Activated CD4-positive, alpha-beta T cell treated with anti-CD3 and anti-CD28 coated beads, Interleukin-2, amount 10 ng/mL, durations not matched to agents 7 days and 5 days (primary cell): ENCODE measurements at places on chromosomes 16 and 17.

DNA sequence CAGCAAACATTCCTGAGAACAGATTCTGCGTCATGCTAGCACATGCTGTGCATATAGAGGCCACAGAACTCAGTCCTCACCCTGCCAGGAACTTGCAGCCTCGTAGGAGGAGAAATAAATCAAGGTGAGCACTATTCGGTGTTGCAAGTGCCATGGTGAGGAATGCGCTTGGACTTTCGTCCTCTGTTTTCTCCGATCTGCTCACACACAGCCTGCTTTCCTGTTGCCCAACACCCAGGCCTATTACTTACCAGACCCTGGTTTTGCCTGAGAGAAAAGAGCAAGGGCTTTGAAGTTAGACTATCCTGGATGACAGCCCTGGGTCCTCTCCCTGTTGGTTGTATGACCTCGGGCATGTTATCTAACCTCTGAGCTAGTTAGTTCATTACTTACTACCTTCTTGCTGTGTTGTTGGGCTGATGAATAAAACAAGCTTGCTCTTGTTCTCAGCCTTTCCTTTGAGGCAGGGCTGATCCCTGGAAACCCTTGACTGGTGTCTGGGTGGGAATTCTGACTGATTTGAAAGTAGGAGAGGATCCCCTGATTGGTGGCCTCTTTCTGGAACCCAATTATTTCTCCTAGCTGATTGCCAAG, 2.9 kb downstream of the ACSF2 start:
- DNase-seq = no peak

DNA sequence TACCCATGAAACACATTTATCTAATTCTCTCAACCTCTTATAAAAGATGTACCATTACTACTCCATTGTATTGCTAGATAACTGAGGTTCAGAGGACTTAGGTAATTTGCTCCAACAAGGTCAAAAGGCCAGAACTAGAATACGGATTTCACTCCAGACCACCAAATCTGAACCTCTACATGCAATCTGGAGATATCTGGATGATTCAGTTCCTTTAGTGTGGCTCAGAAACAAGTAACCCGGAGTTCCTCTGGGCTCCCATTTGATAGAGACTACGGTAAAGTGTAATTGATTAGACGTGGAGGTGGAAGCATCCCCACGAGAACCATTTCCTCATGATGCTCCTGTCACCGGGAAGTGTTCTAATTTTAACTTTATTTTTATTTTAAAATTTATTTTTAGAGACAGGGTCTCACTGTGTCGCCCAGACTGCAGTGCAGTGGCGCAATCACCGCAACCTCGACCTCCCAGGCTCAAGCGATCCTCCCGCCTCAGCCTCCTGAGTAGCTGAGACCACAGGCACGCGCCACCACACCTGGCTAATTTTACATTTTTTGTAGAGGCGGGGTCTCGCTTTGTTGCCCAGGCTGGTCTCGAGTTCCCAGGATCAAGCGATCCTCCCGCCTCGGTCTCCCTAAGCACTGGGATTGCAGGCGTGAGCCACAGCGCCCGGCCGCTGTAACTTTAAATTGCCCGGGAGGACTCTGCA, 608 bp upstream of the COX10 start:
- DNase-seq = no peak

DNA sequence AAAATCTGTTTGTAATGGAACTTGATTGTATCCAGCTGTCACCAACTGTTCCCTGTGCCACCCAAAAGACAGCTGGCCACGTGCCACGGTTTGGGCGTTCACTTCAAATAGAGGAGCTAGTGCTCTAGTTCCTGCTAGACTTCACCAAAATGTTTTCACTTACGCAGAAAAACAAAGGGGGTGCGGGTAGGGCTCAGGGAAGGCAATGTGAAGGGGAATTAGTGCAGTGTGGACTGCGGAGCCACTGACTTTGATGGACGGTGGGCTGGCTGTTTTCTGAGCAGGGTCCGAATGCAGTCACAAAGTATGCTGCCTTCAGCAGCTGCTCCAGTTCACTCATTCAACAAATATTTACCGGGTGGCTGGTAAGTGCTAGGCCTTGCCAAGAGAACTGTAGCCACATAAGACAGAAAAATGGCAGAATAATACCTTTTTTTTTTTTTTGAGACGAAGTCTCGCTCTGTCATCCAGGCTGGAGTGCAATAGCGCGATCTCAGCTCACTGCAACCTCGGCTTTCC, 7.6 kb upstream of the CYTH1 start:
- peak; percentile 68 for DNase-seq

- no peak for DNase-seq
Observed at GRCh38 chr17:73896966-73897365, 252.7 kb upstream of the SDK2 start.

- no peak for DNase-seq
Observed at GRCh38 chr16:13921328-13921727, 1.4 kb downstream of the ERCC4 start.

GRCh38 chr16:25951999-25952398, 260.2 kb downstream of the HS3ST4 start:
- no peak for DNase-seq

- no peak for DNase-seq
Observed at GRCh38 chr16:3591436-3591803, 14.2 kb upstream of the NLRC3 start.

GRCh38 chr17:10683853-10684252, 13.5 kb downstream of the SCO1 start:
- DNase-seq = no peak

DNA sequence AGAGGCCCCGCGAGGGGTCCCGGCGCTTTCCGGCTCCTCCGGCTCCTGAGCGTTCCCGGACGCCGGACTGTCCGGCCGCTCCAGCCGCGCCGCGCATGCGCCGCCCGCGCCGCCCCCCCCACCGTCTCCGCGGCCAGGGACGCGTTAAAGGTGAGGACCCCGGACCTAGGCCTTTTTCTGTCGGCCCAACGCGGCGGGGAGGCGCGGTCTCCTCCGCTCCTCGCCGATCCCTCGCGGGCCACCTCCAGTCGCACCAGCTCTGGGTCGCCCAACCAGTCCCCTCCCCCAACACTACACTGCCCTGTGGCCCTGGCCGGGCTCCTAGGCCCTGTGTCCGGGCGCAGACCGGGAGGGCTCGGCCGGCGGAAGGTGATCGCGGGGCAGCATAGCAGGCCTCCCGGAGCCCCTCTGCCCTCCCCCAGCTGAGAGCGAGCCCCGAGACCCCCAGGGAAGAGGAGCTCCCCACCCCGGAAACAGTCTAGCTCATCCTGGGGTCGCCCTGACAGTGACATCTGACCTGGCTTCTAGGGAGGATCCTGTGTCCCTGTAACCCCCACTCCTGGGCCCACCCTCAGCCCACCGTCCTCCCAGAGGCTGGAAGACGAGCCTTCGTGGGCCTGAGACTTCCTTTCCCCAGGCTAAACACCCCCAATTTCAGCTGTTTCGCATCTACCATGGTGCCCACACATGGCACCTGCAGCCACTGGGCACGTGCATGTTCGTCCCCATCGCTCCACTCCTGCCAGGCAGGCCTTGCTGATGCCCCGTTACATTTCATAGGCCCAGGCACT, 14.7 kb upstream of the BCAR1 start:
- DNase-seq = no peak

- DNase-seq = no peak
Observed at GRCh38 chr17:72665852-72666851, 426.3 kb downstream of the SLC39A11 start.

GRCh38 chr17:42855048-42855596, 4.1 kb downstream of the AOC3 start:
- no peak for DNase-seq

- DNase-seq = no peak
Observed at GRCh38 chr17:64406321-64407200, 15.9 kb upstream of the PECAM1 start.

DNA sequence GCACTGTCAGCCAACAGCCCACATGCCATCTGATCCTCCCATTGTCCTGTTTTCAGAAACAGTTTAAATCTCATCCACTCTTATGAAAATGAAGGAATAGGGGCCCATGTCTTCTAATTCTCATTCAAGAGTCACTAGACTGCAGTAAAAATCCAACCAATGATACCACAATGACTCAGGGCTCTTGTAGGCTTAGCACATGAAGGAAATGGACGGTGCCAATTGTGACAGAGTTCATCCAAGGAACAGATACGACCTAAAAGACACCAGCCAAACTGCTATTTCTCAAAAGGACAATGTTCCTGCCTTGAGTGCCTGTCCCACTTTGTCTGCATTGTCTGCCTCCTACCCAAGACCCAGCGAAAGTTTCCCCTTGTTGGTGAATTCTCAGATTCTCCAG, 204.8 kb upstream of the COX10 start:
- no peak for DNase-seq

- DNase-seq = no peak
Observed at GRCh38 chr17:77635176-77635575, 323.3 kb upstream of the TNRC6C start.

GRCh38 chr16:20940871-20941635, 40.5 kb downstream of the LYRM1 start:
- no peak for DNase-seq

- no peak for DNase-seq
Observed at GRCh38 chr16:61564716-61565115, 471.5 kb downstream of the CDH8 start.

GRCh38 chr16:29312835-29313558, 93.5 kb downstream of the NPIPB11 start:
- DNase-seq = no peak

DNA sequence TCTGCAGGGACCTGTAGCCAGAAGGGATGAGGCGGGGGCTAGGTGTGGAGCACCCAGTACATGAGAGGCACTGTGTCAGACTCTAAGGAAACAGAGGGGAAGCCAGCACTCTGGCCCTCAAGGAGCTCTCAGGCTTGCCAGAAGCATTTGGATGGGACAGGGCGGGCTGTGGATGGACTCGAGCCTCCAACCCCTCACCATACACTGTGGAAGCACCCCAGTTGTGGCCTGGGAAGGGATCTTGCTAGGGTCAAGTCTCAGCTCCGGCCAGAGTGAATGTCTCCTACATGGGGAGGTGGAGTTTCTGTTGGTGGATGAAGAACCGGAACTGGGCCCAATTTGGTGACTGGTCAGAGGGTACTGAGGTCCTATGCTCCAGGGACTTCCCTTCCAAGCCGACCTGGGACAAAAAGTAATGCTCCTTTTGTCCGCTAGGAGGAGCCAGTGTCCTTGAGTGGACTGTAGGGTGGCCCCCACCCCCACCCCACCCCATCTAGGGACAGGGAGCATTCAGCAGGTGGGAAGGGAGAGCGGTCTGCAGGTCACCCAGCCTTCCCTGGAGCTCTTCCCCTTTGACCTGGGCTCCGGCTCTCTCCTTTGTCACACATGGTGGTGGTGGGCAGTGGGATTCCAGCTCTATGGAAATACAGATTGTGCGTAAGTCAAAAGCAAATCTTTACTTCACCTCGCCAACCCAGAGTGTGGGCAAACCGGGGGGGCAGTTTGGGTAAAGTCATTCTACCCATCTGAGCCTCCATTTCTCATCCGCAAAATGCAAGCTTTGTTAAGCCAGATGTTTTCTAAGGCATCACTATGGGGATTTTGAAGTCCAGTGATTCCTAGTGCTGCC, 20.4 kb upstream of the PHB1 start:
- DNase-seq = peak; percentile 51

DNA sequence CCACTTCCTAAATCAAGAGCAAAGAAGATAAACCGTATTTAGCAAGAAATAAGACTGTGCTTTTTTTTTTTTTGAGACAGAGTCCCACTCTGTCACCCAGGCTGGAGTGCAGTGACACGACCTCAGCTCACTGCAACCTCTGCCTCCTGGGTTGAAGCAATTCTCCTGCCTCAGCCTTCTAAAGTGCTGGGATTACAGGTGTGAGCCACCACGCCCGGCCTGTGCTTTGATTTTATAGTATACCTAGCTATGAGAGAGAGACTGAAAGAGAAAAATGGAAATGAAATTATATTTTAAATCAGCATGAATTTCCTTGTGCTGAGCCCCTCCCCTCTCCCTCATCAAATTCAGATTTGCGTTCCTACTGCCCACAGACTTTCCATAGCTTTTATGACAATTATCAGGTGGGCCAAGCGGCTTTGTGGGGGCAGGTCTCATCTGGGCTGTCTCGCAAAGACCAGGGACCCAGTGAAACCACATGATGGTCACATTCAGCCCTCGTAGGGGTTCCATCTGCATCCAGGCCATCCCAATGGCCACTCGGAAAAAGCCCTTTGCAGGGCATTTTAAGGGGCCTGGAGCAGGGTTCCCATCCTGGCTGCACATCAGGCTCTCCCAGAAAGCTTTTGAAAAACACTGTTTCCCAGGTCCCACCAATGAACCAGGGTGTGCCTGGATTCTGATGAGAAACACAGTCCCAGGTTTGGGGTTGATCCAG, 8.5 kb downstream of the CACNG1 start:
- DNase-seq = no peak

DNA sequence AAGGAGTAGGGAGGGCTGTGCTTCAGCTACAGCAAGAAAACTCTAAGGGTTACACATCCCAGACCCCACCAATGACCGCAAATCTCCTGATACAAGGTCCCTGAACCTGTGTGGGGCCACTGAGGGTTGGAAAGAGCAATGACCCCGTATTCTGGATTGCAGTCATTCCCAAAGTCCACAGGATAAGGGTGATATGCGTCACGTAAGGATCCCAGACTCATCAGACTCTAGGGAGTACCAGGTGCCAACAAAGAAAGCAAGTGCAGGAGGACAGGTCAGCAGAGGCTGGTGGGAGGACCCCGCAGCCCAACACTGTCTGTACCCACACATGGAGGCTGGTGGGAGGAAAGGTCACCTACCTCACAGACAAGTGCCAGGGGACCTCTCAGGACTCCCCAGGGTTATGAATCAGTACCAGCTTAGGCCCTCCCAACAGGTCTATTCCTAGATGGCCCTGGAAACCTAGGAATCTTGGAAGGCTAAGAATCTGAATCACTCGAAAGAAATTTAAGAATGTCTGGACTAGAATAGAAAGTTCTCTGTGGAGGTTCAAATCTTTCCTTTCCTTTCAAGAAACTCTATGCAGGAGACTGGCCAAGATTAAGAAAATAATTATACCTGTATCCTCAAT, 16.2 kb downstream of the PITPNA start:
- no peak for DNase-seq

DNA sequence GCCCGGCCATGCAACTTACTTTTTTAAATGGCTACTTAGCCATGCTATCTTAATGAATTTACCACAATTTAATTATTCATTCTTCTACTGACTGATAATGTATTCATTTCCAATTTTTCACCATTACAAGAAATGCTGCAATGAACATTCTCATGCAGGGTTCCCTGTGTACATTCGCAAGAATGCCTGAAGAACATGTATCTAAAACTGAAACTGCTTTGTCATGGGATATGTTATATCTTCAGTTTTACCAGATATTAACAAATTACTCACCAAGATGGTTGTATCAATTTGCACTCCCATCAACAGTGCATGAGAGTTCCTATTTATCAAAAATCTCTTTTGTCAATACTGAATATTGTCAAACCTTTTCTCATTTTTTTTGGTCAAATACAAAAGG, 100.8 kb downstream of the SLC39A11 start:
- no peak for DNase-seq

DNA sequence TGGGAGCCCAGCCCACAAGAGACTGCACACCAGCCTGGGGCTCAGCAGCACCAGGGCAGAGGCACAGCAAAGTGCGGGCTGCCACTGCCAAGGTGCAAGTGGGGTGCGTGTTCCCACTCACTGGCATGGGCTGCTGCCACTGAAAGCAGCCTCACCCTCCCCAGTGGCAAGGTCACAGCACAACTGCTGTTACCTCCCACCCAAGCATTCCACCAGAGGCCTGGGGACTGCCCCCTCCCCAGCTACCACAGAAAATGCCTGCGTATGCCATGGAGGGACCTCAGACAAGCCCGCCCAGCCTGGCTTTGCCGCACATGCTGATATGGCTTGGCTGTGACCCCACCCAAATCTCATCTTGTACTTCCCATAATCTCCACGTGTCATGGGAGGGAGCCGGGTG, 33.1 kb downstream of the MEAK7 start:
- DNase-seq = no peak

GRCh38 chr17:77319211-77320043, 178.7 kb downstream of the SEC14L1 start:
- peak; percentile 29 for DNase-seq
